ENCODE measurements at places on chromosomes 16 and 17.

- no peak for DNase-seq
Measured at GRCh38 chr16:55539049-55539448, 27.4 kb upstream of the CAPNS2 start.

- no peak for DNase-seq
Measured at GRCh38 chr17:19978209-19978802, 678 bp upstream of the AKAP10 start.

DNA sequence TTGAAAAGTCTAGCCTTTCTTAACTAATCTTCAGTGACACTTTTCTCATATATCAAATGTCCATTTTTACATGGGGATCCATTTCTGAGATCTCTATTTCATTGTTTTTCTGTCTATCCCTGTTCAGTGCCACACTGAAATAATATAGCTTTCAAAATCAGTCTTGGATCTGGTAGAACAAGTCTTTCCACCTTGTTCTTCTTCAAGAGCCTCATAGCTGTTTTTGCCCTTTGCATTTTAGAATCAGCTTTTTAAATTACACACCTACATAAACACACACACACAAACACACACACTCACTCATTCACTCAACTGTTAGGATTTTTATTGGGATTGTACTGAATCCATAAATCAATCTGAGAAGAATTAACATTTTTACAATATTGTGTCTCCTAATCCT, 19.2 kb downstream of the GSDMB start:
- no peak for DNase-seq

DNA sequence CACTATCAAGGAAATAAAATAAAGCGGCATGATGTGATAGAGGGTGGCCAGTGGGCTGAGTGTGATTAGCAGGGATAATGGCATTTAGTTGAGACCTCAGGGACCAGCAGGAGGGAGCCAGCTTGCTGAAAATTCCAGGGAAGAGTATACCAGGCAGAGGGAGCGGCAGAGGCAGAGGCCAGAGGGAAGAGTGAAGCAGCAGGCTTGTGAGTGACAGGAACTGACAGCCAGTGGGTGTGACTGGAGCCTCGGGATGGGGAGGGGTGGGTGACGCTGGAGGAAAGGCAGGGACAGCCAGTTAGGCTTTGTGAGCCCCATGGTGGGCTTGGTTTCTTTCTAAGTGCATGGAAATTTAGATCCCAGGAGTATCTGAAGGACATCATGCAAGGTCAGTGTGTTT, 209.7 kb upstream of the CACNG3 start:
- no peak for DNase-seq

GRCh38 chr16:83345846-83346640, 461.7 kb upstream of the HSBP1 start:
- no peak for DNase-seq
